Activated CD4-positive, alpha-beta T cell treated with anti-CD3 and anti-CD28 coated beads, Interleukin-2, amount 50 U/mL, for 1 hour (primary cell): ENCODE measurements at places on chromosomes 7 and 10.

DNA sequence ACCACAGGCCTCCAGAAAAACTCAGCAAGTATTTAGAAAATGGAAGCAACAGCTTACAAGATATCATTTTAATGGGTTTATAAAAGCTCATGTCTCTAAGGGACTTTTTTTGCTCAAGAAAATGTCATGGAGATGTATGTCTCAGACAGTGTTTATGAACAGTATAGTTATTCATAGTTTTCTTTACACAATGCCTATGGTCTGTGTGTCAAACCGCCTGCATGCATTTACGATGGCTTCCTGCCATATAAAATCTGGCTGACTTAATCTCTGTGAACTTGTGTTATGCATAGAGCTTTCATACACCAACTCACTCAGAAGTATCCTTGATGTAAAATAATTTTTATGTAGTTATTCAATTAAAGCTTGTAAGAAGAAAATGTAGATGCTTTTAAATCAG, 1314.2 kb upstream of the LRRTM3 start:
- DNase-seq, result no peak

- DNase-seq, result no peak
Observed at GRCh38 chr10:91164520-91165065, 55.9 kb upstream of the PCGF5 start.

GRCh38 chr10:30818010-30818660, 188.6 kb upstream of the LYZL2 start:
- no peak for DNase-seq

GRCh38 chr10:14311206-14311957, 19.3 kb downstream of the FRMD4A start:
- DNase-seq, result no peak

DNA sequence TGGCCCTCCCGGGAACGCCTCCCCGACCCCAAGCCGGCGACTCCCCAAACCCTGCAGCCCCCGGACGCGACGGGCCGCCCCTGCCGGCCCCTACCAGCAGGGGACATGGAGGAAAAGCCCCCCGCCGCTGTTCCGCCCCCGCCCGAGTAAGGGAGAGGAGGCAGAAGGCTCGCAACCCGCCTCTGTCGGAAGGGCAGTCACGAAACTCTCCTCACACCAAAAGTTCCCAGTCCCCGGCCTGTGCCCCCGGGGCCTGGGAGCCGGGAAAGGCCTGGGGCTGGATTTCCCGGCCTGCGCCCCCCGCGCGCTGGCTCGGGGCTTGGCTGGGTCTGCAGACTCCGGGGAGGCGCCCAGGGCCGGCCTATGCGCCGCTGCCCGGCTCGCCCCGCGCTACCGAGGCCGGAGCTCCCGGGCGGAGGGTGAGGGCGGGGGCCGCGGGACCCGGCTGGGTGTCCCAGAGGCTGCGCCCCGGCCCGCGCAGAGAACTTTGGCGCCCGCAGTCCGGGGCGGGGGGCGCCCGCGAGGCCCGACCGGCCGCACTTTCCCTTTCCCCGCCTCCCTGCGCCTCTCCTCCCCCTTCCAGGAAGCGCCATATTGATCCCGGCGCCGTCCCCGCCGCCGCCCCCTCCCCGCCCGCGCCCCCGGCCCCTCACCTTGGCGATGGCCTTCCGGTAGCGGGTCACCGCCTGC, 728 bp downstream of the PARD3 start:
- no peak for DNase-seq

- DNase-seq, result no peak
Observed at GRCh38 chr10:128287921-128288320, 161.7 kb upstream of the MKI67 start.

GRCh38 chr7:127391591-127392181, 822 bp downstream of the ZNF800 start:
- DNase-seq, result peak; percentile 46

GRCh38 chr10:33127622-33128021, 169.6 kb upstream of the ITGB1 start:
- no peak for DNase-seq

GRCh38 chr10:3477683-3478082, 305.1 kb upstream of the PITRM1 start:
- DNase-seq, result no peak

GRCh38 chr10:62130948-62131347, 137.7 kb downstream of the RTKN2 start:
- no peak for DNase-seq

- DNase-seq, result no peak
Observed at GRCh38 chr7:81298951-81299666, 380.3 kb upstream of the SEMA3C start.

GRCh38 chr7:4174451-4174850, 507.6 kb upstream of the FOXK1 start:
- no peak for DNase-seq

GRCh38 chr7:25854608-25855497, 297.1 kb upstream of the NFE2L3 start:
- no peak for DNase-seq

DNA sequence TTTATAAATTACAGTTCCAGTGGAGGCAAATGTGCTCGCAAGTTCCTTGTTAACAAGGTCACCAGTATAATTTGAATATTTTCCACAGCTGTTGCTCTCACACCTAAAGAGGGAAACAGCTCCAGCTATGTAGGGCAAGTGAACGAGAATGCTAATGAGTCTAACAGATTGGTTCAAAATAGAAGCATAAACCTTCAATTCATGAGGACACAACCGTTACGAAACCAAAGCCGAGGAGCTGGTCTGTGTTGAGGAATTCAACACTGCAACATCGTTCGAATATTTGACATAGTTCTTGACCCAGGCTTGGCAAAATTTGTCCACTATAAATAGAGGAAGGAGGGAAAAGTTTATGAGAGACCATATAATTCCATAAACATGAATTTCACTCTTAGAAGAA, 161.3 kb downstream of the KLF6 start:
- no peak for DNase-seq

DNA sequence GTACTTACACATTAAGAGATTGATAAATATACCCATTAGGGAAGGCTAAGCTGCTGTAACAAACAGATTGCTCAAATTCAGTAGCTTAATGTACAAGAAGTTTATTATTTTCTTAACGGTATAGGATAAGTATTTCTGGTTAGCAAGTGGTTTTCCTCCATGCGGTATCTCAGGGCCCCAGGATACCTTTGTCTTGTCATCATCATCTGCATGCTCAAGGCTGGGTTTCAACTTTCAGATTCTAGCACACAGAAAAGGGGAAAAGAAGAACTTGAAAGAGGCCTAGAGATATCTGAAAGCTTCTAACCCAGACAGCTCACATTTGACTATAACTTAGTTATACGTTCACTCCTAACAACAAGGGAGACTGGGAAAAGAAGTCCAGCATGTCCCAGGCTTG, 11.8 kb upstream of the GALNT17 start:
- no peak for DNase-seq

DNA sequence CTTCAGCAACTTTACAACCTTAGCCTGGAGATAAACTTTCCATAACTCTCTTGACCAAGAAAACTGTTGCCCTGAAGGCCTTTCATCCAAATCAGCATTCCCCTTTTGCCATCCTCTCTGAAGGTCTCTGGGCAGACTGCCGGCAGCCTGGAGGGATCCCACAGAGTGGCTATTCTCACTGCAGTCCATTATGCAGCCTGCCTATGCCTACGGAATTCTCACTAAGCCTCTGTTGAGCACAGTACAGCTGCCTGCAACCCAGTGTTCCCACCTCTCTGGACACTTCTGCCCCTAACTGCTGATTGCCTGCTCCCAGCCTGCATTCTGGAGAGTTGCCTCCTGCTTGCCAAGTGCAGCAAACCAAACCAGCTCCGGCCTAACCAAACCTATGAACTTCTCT, 548.9 kb upstream of the STEAP1 start:
- no peak for DNase-seq

DNA sequence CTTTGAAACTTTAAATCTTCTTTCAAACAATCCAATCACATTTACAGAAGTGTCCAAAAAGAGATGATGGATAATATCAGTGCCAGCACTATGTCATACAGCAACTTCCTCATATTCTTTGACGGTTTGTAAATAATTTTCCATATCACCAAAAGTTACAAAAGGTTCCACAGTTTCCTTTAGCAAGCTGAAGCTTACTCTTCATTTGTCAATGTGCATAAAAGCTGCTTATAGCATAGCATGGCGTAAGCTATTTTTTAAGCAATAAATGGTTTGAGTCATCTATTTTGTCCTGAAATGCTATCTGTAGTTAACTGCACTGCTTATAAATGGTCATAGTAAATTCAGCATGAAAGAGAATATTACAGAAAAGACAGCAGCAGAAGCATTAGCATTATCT, 95.1 kb downstream of the ETV1 start:
- DNase-seq, result no peak

DNA sequence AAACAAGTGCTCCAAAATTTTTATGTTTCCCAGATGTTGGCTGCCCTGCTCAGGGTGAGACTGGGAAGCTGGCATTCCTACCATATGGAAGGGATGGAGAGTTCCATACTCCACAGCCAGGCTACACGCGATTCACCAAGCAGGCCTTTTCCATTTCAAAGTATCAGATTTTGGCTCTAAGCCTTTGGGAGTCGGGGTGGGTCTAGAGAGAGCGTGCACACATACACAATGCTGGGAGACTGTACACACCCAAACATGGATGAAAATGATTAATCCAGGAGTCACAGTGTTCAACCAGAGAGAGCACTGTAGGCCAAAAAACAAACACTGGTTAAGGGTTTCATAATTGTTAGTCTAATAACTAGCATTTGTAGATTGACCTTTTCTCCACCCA, 295.0 kb downstream of the BICC1 start:
- no peak for DNase-seq

GRCh38 chr7:23450518-23450917, 19.8 kb downstream of the IGF2BP3 start:
- no peak for DNase-seq

- no peak for DNase-seq
Observed at GRCh38 chr7:71615017-71615416, 483.1 kb downstream of the GALNT17 start.

GRCh38 chr7:25272265-25272664, 44.0 kb upstream of the NPVF start:
- DNase-seq, result no peak

DNA sequence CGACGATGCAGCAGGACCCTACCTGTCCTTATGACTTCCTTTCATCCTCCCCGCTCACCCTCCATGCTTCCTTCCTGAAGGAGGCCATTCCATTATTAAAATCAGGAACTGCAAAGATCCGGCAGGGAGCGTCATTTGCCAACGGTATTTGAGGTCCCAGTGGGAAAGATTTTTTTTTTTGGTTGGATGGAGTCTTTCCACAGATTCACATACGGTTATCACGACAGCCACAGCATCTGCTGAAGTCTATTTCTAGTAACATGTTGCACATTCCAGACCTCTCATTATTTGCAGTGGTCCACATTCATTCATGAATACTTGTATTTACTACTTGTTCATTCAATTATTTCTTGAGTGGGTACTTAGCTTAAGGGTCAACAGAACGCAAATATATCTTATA, 94.7 kb upstream of the LYZL2 start:
- no peak for DNase-seq

DNA sequence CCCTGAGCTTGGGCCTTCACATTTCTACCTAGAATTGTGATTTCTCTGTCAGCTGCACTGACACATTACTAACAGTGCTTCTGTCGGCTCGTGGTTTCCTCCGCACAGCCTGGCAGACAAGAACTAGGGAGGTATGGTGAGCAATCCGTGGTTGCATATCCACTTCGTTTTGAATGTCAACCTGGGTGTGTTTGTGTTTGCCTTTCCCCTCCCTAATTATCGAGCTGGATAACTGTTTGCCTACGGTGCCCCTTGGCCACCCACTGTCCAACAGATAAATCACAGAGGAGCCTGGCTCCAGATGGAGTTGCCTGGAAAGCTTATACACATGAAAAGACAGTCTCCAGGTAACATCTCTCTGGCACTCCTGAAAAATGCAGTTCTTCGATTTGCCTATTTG, 228.8 kb downstream of the TRIL start:
- DNase-seq, result no peak

GRCh38 chr7:37251222-37251621, 197.4 kb downstream of the ELMO1 start:
- no peak for DNase-seq

DNA sequence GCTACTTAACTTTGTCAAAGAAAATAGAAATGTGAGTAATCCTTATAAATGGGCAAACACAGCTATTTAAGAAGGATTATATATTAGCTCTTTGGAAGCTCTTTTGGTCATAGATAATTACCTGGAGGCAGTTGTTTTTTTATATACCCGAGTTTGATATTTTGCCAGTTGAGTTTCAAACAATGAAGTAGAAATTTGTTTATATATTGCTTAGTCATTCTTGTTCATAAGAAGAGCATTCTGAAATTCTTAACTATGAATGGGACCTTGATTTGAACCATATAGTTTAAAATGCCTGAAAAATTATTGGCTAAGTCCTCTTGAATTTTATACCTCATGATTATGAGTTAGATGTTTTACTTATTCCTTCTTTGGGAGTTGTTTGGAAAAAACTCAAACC, 36.4 kb downstream of the MINPP1 start:
- DNase-seq, result no peak

GRCh38 chr7:88281749-88282148, 24.9 kb downstream of the STEAP4 start:
- DNase-seq, result no peak

GRCh38 chr10:22824984-22825383, 102.9 kb upstream of the ARMC3 start:
- no peak for DNase-seq

GRCh38 chr10:77386838-77387237, 250.8 kb downstream of the KCNMA1 start:
- DNase-seq, result no peak

GRCh38 chr7:42479816-42480633, 243.0 kb upstream of the GLI3 start:
- no peak for DNase-seq

- DNase-seq, result no peak
Observed at GRCh38 chr7:105245398-105246114, 143.2 kb downstream of the SRPK2 start.

DNA sequence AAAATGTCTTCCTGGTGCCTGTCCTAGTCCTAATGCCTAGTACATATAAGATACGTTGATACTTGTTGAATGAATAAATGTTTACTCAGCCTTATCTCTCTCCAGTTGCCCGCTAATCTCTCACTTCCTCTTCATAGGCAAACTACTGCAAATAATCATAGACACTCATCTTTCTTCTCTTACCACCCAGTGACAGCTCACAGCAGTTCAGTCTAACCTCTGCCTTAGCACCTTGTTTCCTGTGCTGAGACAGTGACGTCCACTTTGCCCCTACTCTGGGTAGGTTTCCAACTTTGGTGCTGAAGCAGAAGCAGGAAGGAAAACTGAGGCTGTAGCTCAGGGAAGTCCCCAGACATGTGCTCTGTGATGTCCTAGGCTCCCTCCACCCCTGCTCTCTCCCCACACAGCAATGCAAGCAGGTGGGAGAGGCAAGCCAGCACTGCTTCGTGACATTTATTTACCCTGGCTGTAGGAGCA, 45.5 kb upstream of the RHOBTB1 start:
- DNase-seq, result no peak

GRCh38 chr7:11911900-11912299, 79.9 kb upstream of the THSD7A start:
- DNase-seq, result no peak

- DNase-seq, result peak; percentile 13
Observed at GRCh38 chr10:123150986-123151736, 3.0 kb upstream of the BUB3 start.
